ENCODE measurements at places on chromosomes 7 and 10. TPM values are rescaled to one million over a fixed set of nuclear protein-coding genes. Genes with fewer than 3 reads are reported as not detected.

The SRGN gene
- 439 TPM for total RNA-seq

The NYAP1 gene
- 0.72 TPM for total RNA-seq

The GPR22 gene
- total RNA-seq: not detected

The FAM107B gene
- total RNA-seq: 180 TPM

The FIGNL1 gene
- total RNA-seq: 54.5 TPM

The CPXM2 gene
- not detected for total RNA-seq

The OR2A1 gene
- total RNA-seq: not detected

The SORBS1 gene
- total RNA-seq: 2.4 TPM

The PIK3CG gene
- total RNA-seq: 18.7 TPM

The SLC25A40 gene
- 53.1 TPM for total RNA-seq

The SH3PXD2A gene
- total RNA-seq: 7.8 TPM

The CALCR gene
- total RNA-seq: not detected

The HDAC9 gene
- 2.9 TPM for total RNA-seq

The OGDHL gene
- total RNA-seq: 0.67 TPM

The CH25H gene
- not detected for total RNA-seq

The TMEM140 gene
- 37.0 TPM for total RNA-seq

The SPDYE2 gene
- not detected for total RNA-seq

The METTL27 gene
- total RNA-seq: 1.8 TPM

The IDI2 gene
- not detected for total RNA-seq

The KLF14 gene
- 0.09 TPM for total RNA-seq

The MOGAT3 gene
- total RNA-seq: not detected

The FOXI2 gene
- total RNA-seq: not detected

The CDC14C gene
- not detected for total RNA-seq

The NUTM2E gene
- total RNA-seq: not detected

The MAP3K8 gene
- 27.0 TPM for total RNA-seq
